ENCODE measurements at places on chromosomes 6 and 20.

GRCh38 chr6:20706238-20706938 is 172.1 kb downstream of the CDKAL1 start:
- DNase-seq, result no peak

DNA sequence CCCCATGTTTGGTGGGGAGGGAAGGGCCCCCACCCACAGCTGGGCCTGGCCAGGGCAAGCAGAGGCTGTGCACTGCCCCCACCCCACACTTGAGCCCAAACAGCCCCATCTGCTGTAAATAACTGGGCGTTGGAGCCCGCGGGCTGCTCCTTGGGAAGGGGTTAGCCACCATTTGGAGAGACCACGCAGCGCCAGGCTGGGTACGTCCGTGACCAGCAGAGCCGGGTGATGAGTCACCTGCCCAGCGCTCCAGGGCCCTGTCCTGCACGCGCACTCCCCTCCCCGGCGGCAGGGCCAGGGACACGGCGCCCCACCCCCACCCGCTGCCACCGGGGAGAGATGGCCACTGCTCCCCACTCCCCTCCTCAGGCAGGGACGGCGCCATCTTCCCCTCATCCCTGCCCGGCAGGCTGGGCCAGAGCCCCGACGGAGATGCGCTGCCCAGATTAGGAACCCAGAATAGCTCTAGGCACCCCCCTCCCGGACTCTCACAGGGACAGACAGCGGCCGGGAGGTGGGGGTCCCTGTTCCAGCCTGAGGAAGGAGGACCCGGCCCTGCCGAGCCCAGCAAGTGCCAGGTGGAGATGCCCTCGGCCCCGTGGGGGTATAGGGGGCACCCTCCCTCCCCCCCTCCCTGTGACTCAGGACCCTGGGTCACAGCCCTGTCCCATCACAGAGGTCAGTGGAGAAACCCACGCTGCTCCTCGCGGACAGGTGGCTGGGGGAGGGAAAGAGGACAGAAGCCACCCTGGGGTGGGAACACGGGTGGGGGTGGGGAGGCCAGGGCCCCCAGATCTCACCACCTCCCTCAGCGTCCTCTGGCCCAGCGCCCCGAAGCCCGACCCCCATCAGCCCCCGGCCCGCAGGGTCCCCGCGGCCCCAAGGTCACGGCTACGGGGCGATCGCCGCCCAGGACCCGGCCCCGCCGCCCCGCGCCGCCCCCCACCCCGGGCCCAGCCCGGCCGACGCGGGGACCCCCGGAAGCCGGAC is 642 bp downstream of the EEF1A2 start:
- no peak for DNase-seq

DNA sequence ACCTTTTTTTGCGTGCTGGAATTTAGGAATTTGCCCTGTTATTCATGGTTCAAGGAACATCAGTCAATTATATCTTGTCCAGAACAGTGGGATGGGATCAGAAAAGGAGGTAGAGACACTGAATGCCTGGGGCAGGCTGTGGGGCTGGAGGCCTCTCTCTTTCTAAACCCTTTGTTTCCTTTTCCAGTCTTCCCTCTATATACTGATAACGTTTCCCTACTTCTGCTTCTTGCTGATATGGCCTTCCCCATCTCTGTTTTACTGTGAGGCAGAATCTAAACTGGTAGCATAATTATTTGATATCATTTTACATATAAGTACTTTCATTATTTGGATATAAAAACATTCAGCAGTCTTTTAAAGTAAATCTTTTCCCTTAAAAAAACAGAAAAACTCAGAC is 67.5 kb downstream of the DNAH8 start:
- no peak for DNase-seq

GRCh38 chr6:164827537-164827936 is 481.9 kb downstream of the C6orf118 start:
- DNase-seq, result no peak

DNA sequence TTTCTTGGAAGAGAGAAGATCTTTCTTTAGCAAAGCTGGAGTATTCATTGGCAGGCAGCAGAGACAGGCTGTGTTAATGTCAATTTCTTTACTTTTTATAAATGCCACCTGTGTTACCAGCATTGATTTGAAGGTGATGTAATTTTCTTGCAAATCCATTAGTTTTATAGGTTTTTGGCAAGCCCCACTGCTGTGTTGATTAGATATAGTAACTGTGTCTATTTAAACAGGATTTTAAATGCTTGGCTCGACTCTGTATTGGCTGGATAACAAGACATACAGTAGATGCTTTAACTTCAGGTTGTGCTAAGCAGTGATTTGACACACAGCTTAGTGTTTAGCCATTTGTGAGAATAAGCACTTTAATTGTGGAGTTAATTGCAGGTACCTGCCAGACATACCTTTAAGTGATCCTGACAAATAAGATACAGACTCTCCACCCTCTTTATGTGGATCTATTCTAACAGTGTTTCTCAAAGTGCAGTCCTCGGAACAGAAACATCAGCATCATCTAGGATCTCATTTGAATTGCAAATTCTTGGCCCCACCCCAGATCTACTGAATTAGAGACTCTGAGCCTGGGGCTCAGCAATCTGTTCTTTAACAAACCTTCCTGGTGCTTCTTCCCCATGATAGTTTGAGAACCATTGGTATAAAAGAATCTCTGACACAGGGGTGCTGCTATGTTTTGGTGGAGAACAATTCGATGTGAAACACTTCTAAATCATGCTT is 397.5 kb downstream of the HDGFL1 start:
- no peak for DNase-seq

GRCh38 chr6:28142446-28142845 is 763 bp downstream of the ZKSCAN8 start:
- no peak for DNase-seq

GRCh38 chr6:156845454-156846155 is 68.4 kb downstream of the ARID1B start:
- no peak for DNase-seq

DNA sequence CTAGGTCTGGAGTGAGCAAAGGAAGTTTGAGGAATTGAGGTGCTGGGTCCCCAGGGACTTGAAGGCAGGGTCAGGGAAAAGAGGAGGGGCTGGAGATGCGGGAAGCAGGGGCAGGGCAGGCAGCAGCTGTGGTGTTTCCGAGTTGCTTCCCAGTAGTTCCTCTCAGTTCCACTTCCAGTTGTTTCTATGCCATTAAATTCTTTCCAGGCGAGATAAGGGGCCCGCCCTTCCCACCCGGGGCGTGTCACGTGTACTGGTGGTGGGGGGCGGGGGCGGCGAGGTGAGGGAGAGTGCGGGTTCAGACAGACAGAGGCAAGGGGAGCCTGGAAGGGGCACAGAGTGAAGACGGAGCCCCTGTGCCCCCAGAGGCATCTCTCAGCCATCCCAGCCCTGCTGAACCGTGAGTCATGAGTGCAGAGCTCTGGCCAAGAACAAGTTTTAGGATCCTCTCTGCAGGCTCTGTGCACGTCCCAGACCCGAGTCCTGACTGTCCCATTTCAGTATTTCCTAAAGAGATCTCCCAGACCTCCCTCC is 977 bp downstream of the TNXB start:
- DNase-seq, result no peak

DNA sequence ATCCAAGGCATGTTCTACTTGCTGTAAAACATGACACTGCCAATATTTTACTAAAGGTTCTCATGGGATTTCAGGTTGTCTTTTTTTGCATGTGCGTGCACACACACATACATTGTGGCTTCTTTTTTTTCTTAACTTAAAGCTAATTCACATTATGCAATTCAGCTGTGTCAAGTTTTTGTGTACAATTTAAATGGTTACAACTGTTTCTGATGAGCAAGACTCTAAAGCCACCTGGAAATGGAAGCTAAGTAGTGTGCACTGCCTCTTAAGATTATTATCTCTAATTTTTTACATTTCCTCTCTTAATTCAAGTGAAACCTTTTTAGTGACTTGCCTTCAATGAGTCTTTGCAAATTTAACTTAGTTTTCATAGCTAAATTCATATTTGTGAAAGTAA is 75.3 kb downstream of the TULP4 start:
- DNase-seq, result no peak

DNA sequence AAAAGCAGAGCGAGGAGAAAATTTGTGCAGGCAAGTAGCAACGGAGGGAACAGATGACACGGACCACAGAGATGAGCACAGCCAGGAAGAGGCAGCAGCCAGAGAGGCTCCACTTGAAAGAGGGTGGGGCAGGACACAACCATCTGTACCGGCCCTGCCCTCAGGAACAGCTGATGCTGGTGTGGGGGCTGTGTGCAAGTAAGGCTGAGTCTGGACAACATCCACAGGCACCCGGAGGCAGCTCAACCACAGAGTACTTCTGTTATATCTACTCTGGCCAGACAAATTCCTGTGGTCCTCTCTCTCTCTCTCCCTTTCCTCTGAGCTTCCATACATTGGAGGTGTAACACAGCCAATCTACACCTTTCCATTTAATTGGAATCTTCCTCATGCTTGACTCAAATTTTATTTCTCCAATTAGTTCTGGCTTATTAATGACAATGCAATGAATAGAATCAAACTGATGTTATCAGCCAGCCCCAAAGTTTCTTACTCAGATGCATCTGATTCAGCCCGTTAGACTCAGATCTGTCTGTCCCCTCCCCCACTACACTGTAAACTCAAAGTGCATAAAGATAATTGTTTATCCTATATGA is 24.9 kb downstream of the KIF13A start:
- no peak for DNase-seq

DNA sequence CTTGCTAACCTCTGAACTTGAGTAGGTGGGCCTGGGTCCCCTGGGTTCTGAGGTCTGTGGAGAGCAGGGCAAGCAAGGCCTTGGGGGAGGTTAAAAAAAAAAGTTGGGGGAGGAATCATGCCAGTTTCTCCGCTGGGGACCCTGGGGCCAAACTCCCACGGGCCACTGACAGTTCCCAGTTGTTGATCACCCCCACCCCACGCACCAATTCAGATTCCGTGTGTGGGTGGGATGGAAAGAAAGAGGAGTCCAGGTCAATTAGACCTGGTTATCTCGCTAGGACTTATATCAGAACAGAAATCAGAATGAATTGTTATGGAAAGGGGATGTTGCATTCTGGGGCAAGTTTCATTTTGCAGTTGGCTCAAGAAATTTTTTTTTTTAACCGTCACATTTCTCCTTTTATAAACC is 46.7 kb upstream of the SUPT3H start:
- no peak for DNase-seq

DNA sequence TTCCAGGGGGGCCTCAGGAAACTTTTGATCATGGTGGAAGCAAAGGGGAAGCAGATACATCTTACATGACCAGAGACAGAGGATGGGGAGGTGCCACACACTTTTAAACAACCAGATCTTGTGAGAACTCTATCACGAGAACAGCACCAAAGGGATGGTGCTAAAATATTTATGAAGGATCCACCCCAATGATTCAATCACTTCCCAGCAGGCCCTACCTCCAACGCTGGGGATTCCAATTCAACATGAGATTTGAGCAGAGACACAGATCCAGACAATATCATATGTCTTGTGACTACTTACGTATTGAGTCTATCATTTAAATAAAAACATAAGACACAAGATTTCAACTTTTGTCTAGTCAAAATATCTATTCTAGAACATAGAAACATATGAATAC is 351.9 kb downstream of the EPM2A start:
- no peak for DNase-seq

- DNase-seq, result no peak
These were observed 23.6 kb downstream of the KCNG1 start for GRCh38 chr20:50999355-50999754.

- DNase-seq, result no peak
These were observed 32.1 kb upstream of the ID4 start for GRCh38 chr6:19805129-19805481.

DNA sequence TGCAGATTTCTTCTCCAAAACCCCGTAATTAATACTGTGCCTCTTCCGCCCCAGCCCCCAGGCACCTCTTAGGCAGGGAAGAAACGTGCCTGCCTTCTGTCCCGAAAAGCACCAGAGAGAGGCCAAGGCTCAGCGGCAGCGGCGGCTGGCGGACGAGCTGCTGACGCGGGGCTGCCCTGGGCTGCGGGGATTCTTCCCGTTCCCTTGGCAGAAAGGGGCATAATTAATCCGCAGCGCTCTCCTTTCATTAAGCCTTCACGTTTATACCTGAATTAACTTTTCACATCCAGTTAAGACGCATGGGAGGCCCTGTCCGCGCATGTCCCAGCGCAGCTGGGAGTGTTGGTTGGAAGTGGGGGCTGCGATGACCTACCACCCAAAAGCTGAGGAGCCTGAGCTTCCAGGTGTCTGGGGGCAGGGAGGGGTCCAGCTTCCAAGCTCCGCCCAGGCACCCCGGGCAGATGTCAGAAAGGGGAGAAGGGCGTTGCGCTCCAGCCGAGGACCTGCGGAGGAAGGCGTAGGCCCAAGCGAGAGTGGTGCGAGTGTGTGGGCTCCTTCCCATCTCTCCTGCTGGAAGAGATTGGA is 167.4 kb upstream of the LRFN2 start:
- no peak for DNase-seq

DNA sequence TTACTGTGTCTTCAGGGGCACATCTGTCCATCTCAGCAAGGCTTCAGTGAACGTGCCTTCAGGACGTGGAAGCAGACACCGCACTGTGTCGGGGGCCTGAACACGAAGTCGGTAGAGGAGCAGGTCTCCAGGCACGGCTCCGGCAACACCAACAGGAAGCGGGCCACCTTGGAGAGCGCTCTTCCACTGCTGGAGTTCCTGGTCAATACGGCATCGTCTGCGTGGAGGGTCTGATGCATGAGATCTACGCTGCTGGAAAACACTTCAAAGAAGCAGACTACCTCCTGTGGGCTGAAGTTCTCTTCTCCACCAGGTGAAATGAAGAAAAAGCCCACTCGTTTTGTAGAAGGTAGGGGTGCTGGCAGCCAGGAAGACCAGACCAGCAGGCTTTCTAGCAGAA is 69.3 kb upstream of the SLCO4A1 start:
- DNase-seq, result no peak

GRCh38 chr6:158595223-158595622 is 35.3 kb downstream of the TMEM181 start:
- no peak for DNase-seq

GRCh38 chr6:155635416-155635815 is 179.8 kb upstream of the NOX3 start:
- DNase-seq, result no peak

- DNase-seq, result no peak
These were observed 229.8 kb downstream of the ZMYND8 start for GRCh38 chr20:47126709-47127108.

GRCh38 chr6:147954938-147955337 is 387.7 kb upstream of the SASH1 start:
- no peak for DNase-seq

DNA sequence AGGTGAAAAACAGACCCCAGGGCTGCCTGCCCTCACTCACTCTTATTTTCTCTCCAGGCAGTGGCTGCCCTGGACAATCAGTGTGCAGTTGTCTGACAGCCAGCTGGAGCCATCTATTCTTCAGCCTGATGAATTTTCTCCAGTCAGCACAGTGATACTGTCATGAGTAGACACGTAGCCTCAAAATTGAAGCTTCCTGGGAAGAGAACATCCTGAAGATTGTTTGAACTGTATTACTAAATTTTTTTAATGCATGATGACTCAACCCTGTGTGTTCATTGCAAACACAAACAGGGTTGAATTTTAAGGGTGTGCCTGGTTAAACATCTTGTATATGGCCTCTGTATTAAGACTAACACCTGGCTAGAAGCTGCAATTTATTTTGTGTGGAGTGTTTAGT is 49.8 kb upstream of the STXBP5 start:
- DNase-seq, result no peak
